ENCODE measurements at places on chromosomes 7 and 10.

GRCh38 chr10:131168238-131168875, 143.2 kb downstream of the TCERG1L start:
- H3K4me1 ChIP-seq, result no peaks in the 10 kb centered on the region
- no peak overlapping the region for H3K27ac ChIP-seq
- no peak overlapping the region for H3K4me3 ChIP-seq
- no peak for DNase-seq

DNA sequence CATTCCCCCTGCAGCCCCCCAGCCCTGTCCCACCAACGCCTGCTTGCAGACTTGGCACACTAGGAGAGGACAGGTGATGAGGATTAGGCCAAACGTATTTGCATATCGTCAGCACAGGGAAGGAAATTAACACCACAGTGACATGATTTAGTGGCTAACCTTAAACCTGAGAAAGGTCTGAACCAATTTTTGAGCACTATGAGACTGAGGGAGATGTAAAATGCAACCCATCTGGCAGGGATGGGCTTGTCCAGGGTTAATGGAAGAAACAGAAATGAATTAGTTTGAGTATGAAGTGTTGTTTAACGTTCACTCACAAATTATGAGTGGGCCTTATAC, 183.6 kb downstream of the TAX1BP1 start:
- no peaks in the 10 kb centered on the region for H3K27me3 ChIP-seq
- no peaks in the 10 kb centered on the region for H3K36me3 ChIP-seq
- H3K4me1 ChIP-seq, result no peaks in the 10 kb centered on the region
- no peak for DNase-seq
- H3K4me3 ChIP-seq, result no peak overlapping the region

- H3K36me3 ChIP-seq, result no peaks in the 10 kb centered on the region
- no peaks in the 10 kb centered on the region for H3K4me1 ChIP-seq
- no peak overlapping the region for H3K4me3 ChIP-seq
- H3K27me3 ChIP-seq, result no peaks in the 10 kb centered on the region
- DNase-seq, result no peak
Observed at GRCh38 chr7:36010656-36011587, 142.1 kb upstream of the EEPD1 start.

DNA sequence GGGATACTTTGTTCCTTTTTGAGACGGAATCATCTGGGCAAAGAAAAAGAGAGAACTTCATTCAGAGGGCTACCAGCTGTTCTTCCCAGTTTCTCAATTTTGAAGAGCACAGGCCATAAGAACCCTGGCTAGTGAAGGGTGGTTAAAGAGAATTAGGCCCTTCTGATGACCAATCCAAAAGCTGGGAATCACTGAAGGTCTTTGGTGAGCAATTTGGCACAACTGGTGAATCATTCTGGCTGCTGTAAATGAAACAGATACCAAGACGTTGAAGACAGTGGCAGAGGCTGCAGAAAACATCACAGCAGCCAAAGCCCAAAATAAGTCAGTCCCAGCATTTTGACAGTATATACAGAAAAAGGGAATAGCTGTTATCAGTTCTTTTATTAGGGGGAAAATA, 5.1 kb downstream of the RAPGEF5 start:
- H3K36me3 ChIP-seq, result no peaks in the 10 kb centered on the region
- DNase-seq, result no peak
- H3K4me3 ChIP-seq, result no peak overlapping the region
- H3K27ac ChIP-seq, result no peak overlapping the region
- H3K27me3 ChIP-seq, result no peaks in the 10 kb centered on the region

GRCh38 chr7:15584575-15584974, 22.8 kb upstream of the AGMO start:
- no peaks in the 10 kb centered on the region for H3K27me3 ChIP-seq
- no peak overlapping the region for H3K27ac ChIP-seq
- no peaks in the 10 kb centered on the region for H3K4me1 ChIP-seq
- H3K4me3 ChIP-seq, result no peak overlapping the region
- DNase-seq, result no peak
- no peaks in the 10 kb centered on the region for H3K36me3 ChIP-seq

GRCh38 chr7:33685981-33686683, 219.2 kb upstream of the BMPER start:
- no peak overlapping the region for H3K4me3 ChIP-seq
- no peaks in the 10 kb centered on the region for H3K36me3 ChIP-seq
- no peaks in the 10 kb centered on the region for H3K4me1 ChIP-seq
- no peak for DNase-seq
- no peaks in the 10 kb centered on the region for H3K27me3 ChIP-seq

- H3K27me3 ChIP-seq, result no peaks in the 10 kb centered on the region
- peak; percentile 73 for DNase-seq
- peak overlapping the region; percentile 55 for H3K4me3 ChIP-seq
- peak overlapping the region; percentile 91 for H3K27ac ChIP-seq
Observed at GRCh38 chr7:130961128-130961601, 227.2 kb upstream of the KLF14 start.

GRCh38 chr10:80390740-80391139, 17.6 kb upstream of the PRXL2A start:
- H3K4me3 ChIP-seq, result no peak overlapping the region
- no peak for DNase-seq
- no peaks in the 10 kb centered on the region for H3K36me3 ChIP-seq
- H3K4me1 ChIP-seq, result no peaks in the 10 kb centered on the region
- no peak overlapping the region for H3K27ac ChIP-seq
- peaks cover 4% of the 10 kb centered on the region for H3K27me3 ChIP-seq

GRCh38 chr10:116787053-116787659, 44.8 kb upstream of the HSPA12A start:
- no peaks in the 10 kb centered on the region for H3K27me3 ChIP-seq
- H3K36me3 ChIP-seq, result no peaks in the 10 kb centered on the region
- H3K4me3 ChIP-seq, result no peak overlapping the region
- no peak for DNase-seq
- H3K4me1 ChIP-seq, result peaks cover 4% of the 10 kb centered on the region

DNA sequence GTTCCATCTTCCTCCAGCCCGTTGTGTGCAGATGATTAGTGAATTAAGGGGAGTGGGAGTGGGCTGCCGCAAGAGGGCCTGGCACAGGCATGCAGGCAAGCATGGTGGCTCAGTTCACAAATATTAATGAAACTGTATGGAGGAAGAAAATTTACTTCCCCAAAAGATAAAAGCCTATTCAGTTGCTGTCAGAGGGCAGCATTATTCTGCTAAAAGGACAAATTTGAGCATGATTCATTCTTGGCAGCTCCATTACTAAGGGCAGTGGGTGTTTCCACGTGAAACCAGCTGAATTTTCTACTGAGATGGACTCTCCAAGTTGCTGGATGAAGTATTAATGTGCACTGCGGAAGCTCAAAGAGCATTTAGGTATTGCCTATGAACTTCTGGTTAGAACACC, 90.9 kb upstream of the WDR11 start:
- no peaks in the 10 kb centered on the region for H3K27me3 ChIP-seq
- H3K4me3 ChIP-seq, result no peak overlapping the region
- H3K4me1 ChIP-seq, result no peaks in the 10 kb centered on the region
- DNase-seq, result no peak

DNA sequence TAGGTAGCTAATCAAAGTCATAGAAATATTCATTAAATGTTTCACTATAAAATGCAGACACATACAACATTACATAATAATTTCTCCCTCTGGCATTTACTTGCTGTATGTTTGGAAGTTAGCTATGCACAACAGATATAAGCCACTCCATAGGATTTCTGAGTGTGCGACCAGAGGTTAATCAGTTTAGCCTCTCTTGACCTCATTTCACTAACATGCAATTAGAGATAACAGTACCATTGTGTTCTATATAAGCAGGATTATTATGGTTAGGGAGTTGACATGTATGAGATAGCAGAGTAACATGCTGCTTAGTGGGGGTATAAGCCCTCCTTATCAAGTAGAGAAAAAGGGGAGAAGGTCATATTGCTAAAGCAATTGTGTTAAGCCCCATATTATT, 26.4 kb downstream of the GLUD1 start:
- H3K27ac ChIP-seq, result no peak overlapping the region
- no peak for DNase-seq
- H3K4me1 ChIP-seq, result no peaks in the 10 kb centered on the region
- no peak overlapping the region for H3K4me3 ChIP-seq

- H3K4me3 ChIP-seq, result no peak overlapping the region
- no peak overlapping the region for H3K27ac ChIP-seq
- no peak for DNase-seq
- H3K36me3 ChIP-seq, result no peaks in the 10 kb centered on the region
- no peaks in the 10 kb centered on the region for H3K27me3 ChIP-seq
- H3K4me1 ChIP-seq, result no peaks in the 10 kb centered on the region
Observed at GRCh38 chr10:120543291-120543690, 86.3 kb downstream of the PLPP4 start.

- H3K4me1 ChIP-seq, result no peaks in the 10 kb centered on the region
- no peaks in the 10 kb centered on the region for H3K36me3 ChIP-seq
- no peak for DNase-seq
- H3K4me3 ChIP-seq, result no peak overlapping the region
- H3K27me3 ChIP-seq, result no peaks in the 10 kb centered on the region
Observed at GRCh38 chr10:78739444-78740053, 329.2 kb upstream of the ZMIZ1 start.

DNA sequence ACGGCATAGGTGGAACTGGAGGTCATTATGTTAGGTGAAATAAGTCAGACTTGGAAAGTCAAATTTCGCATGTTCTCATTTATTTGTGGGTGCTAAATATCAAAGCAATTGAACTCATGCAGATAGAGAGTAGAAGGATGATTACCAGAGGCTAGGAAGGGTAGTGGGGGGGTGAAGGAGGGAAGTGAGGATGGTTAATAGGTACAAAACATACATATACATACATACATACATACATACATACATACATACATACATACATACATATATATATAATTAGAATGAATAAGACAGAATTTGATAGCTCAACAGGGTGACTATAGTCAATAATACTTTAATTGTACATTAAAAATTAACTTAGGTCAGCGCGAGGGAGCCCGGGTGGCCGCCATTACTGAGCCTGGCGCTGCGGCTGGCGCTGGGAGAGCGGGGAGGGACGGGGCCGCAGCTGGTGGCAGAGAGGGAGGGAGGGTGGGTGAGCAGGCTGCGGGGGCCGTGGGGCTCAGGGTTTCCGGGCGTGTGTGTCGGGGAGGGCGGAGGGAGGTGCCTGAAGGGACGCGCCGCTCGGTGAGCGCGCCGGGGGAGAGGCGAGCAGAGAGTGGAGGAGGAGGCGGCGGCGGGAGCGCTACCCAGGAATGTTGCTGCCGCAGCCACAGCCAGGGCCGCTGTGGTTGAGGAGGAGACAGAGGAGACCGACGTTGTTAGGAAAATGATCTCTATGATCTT, 85.8 kb upstream of the EGFR start:
- H3K36me3 ChIP-seq, result no peaks in the 10 kb centered on the region
- H3K27me3 ChIP-seq, result no peaks in the 10 kb centered on the region
- no peak for DNase-seq
- H3K27ac ChIP-seq, result no peak overlapping the region
- H3K4me1 ChIP-seq, result no peaks in the 10 kb centered on the region

- H3K27me3 ChIP-seq, result no peaks in the 10 kb centered on the region
- DNase-seq, result no peak
- no peaks in the 10 kb centered on the region for H3K36me3 ChIP-seq
- peaks cover 3% of the 10 kb centered on the region for H3K4me1 ChIP-seq
- H3K4me3 ChIP-seq, result no peak overlapping the region
Observed at GRCh38 chr7:36135700-36136099, 17.4 kb upstream of the EEPD1 start.

DNA sequence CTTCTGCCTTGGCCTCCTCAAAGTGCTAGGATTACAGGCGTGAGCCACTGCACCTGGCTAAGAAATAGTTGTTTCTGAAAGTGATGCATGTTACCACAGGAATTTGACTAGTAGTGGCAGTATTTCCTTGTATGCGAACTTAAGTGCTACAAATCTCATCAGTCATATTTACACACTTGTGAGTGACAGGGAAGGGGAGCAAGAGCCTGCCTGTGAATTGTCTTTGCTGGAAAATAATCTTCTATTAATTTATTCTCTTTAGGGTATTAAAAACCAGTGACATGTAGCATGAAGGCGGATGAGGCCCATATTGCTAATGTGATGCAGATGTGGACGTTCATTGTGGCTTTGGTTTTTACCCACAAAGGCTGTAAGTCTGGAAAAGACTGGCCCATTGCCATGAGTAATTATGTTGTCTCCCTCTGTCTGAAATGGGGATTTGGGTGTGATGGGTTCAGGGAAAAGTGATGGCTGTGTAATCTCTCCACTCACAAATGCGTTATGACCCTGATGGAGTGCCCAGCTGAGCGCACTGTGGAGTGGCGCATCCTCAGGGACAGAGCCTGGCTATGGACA, 97.6 kb downstream of the CCNY start:
- H3K36me3 ChIP-seq, result peaks cover 4% of the 10 kb centered on the region
- H3K27me3 ChIP-seq, result no peaks in the 10 kb centered on the region
- DNase-seq, result no peak
- no peak overlapping the region for H3K27ac ChIP-seq
- H3K4me1 ChIP-seq, result peaks cover 3% of the 10 kb centered on the region
- H3K4me3 ChIP-seq, result no peak overlapping the region

DNA sequence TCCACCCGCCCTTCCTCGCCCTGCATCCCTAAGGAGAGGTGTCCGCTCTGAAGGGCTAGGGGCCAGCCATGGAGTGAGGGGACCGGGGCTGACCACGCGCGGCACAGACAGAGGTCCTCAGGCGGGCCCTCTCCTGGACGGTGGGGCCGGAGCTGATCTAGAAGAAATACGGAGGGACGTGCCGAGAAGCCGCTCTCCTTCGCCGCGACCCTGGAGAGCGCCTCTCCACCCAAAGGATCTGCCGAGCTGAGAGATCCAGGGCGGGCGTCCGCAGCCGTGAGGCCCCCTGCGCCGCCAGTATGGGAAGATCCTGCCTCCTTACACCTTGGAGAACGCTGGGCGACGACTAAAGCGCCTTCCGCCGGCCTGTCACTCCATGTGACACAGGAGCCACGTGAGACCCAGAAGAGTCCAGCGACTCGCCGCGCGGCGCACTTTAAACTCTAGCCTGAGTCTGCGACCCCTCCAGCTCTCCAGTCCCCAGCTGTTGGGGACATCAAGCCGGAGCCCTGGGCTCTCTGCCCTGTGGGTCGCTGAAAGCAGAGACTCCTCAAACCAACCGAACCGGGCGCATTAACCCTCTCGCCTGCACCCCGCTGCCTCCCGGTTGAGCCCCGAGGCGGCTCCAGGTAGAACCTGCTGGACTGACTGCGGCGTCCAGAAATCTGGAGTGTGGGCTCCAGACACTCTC, 1.5 kb upstream of the SFMBT2 start:
- peaks cover 33% of the 10 kb centered on the region for H3K4me1 ChIP-seq
- DNase-seq, result no peak

- no peak overlapping the region for H3K27ac ChIP-seq
- peaks cover 7% of the 10 kb centered on the region for H3K4me1 ChIP-seq
- DNase-seq, result no peak
- H3K36me3 ChIP-seq, result no peaks in the 10 kb centered on the region
- no peaks in the 10 kb centered on the region for H3K27me3 ChIP-seq
Observed at GRCh38 chr10:101027106-101027720, 3.7 kb downstream of the PDZD7 start.

- H3K4me3 ChIP-seq, result no peak overlapping the region
- no peaks in the 10 kb centered on the region for H3K27me3 ChIP-seq
- H3K4me1 ChIP-seq, result no peaks in the 10 kb centered on the region
- no peak overlapping the region for H3K27ac ChIP-seq
Observed at GRCh38 chr7:48786951-48787350, 137.4 kb upstream of the CDC14C start.

GRCh38 chr10:103736763-103737162, 118.6 kb downstream of the SH3PXD2A start:
- no peaks in the 10 kb centered on the region for H3K4me1 ChIP-seq
- no peaks in the 10 kb centered on the region for H3K27me3 ChIP-seq
- no peaks in the 10 kb centered on the region for H3K36me3 ChIP-seq
- no peak for DNase-seq
- no peak overlapping the region for H3K4me3 ChIP-seq
